ENCODE measurements at places on chromosomes 12 and 14. TPM values are rescaled to one million over a fixed set of nuclear protein-coding genes. Genes with fewer than 3 reads are reported as not detected.

Gene MYH6
- not detected for total RNA-seq

Gene SYCP3
- 0.14 TPM for total RNA-seq

Gene ATG2B
- total RNA-seq = 22.0 TPM

Gene CHMP4A
- 19.7 TPM for total RNA-seq

Gene FAM90A1
- total RNA-seq = under 0.01 TPM

Gene SMCO2
- total RNA-seq = 0.14 TPM

Gene LMO3
- 10.8 TPM for total RNA-seq

Gene SLC16A7
- 42.3 TPM for total RNA-seq

Gene RDH16
- total RNA-seq = 0.14 TPM
